CD4-positive, alpha-beta T cell treated with Interleukin-15 for 1 hour (primary cell): ENCODE measurements at places on chromosomes 7 and 10.

GRCh38 chr10:29569795-29570194 is 65.0 kb downstream of the SVIL start:
- no peak for DNase-seq

- DNase-seq = no peak
These were observed 29.1 kb upstream of the DGKB start for GRCh38 chr7:14931511-14932215.

- no peak for DNase-seq
These were observed 19.2 kb downstream of the MMRN2 start for GRCh38 chr10:86938260-86938659.

GRCh38 chr7:1899196-1899595 is 229.1 kb downstream of the ELFN1 start:
- no peak for DNase-seq

DNA sequence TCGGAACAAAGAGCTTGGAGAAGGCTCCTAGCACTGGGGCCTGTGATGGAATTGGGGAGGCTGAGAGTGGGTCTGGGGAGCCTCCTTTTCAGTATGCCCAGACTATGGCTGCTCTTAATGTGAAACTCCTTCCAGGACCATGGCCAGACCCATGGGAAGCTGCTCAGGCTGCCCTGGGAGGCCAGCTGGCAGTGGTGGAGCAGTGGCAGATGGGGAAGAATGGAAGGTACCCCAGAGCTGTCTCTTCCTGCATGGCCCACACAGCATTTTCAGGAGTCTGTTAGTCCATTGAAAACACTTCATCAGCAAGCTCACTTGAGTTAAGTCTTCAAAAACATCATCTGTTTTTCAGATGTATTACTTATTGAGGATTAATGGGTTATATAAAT is 18.5 kb downstream of the NACAD start:
- no peak for DNase-seq

GRCh38 chr7:104012835-104013234 is 23.4 kb upstream of the RELN start:
- DNase-seq = no peak

- peak; percentile 32 for DNase-seq
These were observed 1.7 kb downstream of the ESYT2 start for GRCh38 chr7:158827411-158828132.

GRCh38 chr7:157514306-157514705 is 177.5 kb downstream of the DNAJB6 start:
- DNase-seq = no peak

DNA sequence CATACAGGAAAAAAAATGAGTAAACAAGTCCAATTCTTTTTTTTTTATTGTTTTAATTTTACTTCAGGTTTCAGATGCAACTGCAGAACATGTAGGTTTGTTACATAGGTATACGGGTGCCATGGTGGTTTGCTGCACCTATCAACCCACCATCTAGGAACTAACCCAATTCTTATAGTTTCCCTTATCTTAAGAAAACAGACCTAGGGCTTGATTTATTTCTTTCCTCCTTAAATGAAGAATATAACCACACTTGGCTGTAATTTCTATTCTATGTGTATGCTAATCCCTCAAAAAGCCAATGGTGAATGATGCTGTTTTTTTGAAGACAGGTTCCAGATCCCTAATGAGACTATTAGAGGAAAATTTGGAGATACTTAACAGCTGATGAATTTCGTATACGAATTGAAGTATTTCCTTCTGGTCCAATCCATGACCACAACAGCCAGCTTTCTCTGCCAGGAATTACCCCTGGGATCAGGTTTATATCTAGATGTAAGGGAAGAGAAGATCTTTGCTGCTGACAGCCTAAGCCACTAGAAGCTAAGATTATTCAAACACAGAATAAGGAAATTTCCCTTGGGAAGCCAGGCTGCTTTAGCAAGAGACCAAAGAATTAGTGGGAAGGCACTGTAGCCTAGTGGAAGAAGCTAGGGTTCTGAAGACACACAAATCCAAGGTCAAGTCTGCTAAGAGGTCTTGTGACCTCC is 115.8 kb downstream of the INHBA start:
- DNase-seq = no peak

- DNase-seq = no peak
These were observed 60.9 kb downstream of the SLC35B4 start for GRCh38 chr7:134255814-134256213.

DNA sequence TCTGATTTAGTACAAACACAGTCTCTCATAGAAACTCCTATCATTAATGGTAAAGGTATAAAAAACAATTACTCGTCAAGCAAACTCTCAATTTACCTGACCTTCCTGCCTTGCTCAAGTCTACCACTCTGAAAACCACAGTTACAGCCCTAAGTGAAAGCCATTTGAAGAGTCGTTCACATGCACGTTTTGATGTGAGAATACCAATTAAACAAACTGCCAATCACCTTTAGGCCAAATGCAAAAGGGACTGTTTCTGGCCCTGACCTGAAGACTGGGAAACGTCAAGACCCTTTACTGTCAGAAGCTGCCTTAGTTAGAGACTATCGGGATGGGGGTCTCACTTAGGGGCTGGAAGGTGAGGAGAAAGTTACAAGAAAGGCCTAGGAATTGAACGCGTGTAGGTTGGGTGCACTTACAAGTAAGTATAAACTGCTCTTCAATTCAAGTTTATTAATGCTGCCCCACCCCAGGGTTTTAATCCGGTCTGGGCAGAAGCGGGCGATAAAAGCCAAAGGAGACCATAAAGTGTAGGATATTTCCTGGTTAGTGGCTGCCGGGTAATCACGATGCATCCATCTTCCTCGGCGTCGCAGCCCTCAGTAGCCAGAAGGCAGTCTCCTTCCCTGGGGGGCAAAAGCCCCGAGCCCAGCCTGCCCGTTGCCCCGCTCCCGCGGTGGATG is 935 bp downstream of the TM9SF3 start:
- DNase-seq = no peak
